ENCODE measurements at places on chromosomes 5 and 9.

- DNase-seq = no peak
These were observed 703.5 kb upstream of the WWC1 start for GRCh38 chr5:167587772-167588437.

DNA sequence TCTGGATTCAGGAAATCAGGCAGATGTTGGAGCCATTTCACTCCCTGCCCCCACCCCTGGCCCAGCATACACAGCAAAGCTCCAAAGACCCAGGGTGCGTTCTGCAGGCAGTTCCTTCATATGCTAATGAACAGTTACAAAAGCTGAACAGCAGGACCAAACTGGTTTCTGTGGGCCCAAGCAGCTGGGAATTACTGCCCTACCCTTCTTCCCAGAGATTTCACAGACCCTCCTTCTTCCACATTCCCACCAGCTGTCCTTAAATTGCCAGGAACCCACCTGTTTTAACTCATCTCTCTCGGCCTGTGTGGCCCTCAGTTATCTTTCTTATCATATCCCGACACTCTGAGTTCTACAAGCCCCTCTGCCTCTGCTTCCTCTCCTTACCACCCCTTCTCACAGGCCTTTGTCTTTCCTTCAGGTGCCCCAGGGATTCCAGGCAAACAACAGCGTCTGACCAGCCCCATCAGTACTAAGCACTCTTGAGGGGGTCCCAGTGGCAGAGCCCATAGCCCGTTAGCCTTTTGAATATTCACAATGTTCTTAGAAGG lies 10.6 kb upstream of the F2RL1 start:
- no peak for DNase-seq

DNA sequence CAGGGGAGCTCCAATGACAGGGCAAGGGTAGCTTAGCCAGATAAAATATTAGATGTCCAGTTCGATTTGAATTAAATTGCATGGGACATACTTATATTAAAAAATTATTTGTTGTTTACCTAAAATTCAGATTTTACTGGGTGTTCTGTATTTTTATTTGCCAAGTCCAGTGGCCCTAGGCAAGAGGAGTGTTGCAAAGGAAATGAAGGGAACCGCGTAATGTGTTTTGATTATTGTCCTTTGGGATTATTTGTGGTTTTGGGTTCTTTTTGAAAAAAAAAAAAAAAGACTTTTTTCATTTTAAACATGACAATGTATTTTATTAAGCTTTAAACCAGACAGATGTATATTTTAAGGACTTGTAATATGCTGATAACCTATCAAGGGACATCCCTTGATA lies 179.3 kb downstream of the C9orf152 start:
- no peak for DNase-seq

GRCh38 chr5:101796427-101796826 lies 499.7 kb downstream of the SLCO4C1 start:
- no peak for DNase-seq

DNA sequence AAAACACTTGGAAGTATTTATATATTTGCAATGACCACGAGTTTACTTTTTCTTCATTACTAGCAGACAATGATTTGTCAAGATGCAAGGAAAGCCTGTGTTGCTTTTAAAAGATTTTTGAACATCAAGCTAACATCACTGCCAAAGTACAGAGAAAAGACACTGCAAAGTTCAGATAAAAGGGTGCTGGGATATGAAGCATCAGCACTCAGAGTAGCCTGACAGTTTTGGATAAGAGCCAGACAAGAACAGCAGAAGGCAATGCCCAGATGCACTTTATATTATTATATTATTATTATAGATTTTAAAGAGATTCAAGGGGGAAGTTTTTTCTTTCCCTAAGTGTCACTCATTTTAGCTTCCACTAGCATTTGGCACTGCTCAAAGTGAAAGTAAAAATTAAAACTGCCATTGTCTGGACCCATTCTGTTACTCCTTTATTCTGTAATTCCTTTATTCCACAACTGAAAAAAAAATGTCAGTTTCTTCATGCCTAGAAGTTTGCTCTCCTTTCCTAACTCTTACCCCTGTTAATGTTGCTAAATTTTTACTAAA lies 240.6 kb downstream of the EFNA5 start:
- DNase-seq = no peak

DNA sequence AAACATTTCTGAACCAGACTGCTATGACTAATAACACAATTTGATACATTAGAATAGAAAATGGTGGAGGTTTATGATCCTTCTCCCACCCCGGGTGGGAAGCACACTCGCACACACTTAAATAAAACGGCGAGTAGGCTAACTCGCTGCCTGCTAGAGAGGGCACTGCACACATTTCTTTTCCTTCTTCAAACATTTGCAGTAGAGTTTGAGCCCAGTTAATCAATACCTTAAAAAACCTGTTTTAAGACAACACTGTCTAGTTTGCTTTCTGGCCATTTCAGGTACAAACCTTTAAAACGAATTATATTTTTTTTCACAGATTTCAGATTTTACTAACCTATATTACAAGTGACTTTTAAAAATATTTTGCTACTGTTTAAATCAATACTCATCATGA lies 63.5 kb downstream of the EFNA5 start:
- DNase-seq = no peak

DNA sequence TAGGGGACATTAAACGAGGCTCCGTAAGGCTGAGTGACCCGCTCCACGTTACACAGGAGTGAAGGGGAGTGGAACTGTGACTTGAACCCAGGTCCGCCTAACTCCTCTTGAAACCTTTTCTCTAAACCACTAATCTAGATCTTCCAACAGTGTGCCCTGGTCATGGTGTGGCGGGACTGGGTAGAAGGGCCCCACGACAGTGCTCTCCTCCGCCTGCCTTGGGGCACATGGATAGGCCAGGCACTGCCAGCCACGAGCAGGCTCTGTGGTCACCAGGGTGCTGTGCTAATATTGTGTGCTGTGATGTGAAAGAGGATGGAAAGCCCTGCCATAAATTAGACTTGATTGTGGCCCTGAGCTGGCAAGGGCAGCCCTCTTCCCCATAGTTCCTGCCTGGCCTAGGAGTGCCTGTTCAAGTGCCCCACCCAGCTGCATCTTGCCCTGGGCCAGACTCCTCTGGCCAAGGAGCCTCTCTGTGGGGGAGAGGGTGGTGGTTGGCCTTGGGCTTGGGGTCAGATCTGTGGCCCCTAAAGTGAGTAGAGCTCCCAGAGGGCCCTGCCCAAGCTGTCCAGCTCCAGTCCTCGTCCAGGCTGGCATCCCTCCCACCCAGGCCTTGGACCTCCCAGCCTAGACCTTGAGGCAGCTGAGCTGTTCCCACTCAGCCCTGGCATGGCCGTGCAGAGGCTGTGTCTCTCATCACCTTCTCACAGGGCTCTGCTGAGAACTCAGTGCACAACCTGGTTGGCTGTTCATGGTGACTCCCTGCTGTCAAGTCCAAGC lies 67.8 kb upstream of the TBC1D2 start:
- DNase-seq = no peak

DNA sequence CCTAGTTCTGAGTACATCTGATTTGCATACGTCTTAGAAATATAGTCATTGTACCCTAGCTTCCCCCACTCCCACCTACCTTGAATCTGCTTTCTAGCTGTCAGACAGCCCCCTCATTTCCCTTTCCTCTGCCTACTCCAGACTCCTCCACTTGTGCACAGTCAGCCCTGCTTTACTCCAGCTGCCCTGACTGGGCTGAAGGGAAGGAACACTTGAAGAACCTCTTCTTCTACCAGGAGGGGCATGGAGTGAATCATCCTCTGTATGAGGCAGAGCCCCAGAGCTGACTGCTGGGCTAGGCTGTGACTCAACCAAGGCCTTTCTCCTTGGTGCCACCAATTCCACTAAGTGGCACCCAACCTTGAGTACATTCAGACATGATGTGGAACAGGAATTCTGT lies 18.1 kb upstream of the ZFR start:
- no peak for DNase-seq

- DNase-seq = no peak
These were observed 68.9 kb upstream of the SELENOP start for GRCh38 chr5:42880496-42881150.

- no peak for DNase-seq
These were observed 48.9 kb upstream of the CHD1 start for GRCh38 chr5:98977723-98978122.

- DNase-seq = no peak
These were observed 1171.6 kb upstream of the CDH18 start for GRCh38 chr5:21159510-21160059.

Measured in stimulated activated CD4-positive, alpha-beta T cell treated with anti-CD3 and anti-CD28 coated beads, Interleukin-15, amount 100 ng/mL, for 1 hour (primary cell).